ENCODE measurements at places on chromosomes 1 and 21.

- DNase-seq = peak; percentile 88
These were observed 5.8 kb downstream of the IFI16 start for GRCh38 chr1:159015440-159015909.

DNA sequence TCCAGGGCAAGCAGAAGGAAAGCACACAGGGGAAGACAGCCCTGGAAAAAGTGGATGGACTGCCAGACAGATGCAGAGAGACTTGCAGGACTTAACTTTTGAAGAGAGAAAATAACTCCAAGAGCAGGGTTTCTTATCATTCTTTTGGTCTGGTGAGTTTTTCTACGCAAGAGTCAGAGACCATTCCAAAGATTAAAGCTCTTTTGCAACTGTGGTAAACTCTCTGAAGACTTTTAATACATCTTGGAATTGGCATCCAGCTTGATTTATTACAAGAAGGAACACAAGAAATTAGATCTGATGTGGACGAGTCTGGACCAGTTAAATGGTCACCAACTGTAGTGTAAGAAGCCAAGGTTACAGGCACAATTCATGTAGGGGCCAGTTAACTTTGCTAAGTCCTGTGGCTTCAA is 153.4 kb downstream of the SIPA1L2 start:
- DNase-seq = no peak

GRCh38 chr1:51946300-51946699 is 44.2 kb downstream of the RAB3B start:
- DNase-seq = no peak

- DNase-seq = no peak
These were observed 108.7 kb upstream of the ACTRT2 start for GRCh38 chr1:2912424-2913061.

DNA sequence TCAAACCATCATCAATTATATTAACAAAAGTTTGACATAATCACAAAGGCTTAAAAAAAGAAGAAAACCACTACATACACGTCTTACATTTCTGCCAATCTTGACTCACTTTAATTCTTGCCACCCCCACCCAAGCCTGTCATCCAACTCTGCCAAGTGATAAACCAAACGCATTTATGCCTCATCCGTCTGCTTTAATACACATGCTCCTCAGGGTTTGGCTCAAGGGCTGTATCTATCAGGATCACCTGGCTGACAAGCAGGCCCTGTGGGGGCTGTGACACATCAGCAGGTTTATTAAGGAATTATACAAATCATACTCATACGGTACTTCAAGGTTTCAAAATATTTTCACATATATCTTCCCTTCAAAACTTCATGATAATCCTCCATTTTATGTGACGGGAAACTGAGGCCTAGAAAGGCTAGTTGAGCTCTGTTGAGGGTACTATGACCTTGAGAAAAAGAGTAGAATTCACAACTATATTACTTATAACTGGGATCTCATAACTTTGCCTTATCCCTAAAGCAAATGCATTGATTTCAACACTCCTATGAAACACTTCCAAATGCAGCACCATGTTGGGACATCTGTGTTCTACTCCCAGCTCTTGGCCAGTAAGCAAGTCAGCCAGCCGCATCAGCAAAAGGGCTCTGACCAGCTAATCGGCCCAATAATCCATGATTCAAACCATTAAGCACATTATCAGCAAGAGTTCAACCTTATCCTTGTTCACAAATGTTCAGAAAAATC is 8.7 kb downstream of the SORT1 start:
- DNase-seq = no peak

GRCh38 chr1:230251644-230252191 is 174.4 kb downstream of the PGBD5 start:
- DNase-seq = no peak

- no peak for DNase-seq
These were observed 24.7 kb downstream of the KIAA0040 start for GRCh38 chr1:175167861-175168260.

GRCh38 chr1:207691010-207691409 is 46.1 kb downstream of the CR1L start:
- no peak for DNase-seq

- DNase-seq = no peak
These were observed 530.4 kb upstream of the PTBP2 start for GRCh38 chr1:96191165-96191564.

Measured in pons (tissue), 1 donor.